GM23248 (cell line): ENCODE measurements at places on chromosomes 13 and 19. TPM values are rescaled to one million over a fixed set of nuclear protein-coding genes. Genes with fewer than 3 reads are reported as not detected.

The C1QTNF9B gene
- total RNA-seq = not detected in 2 replicates

The ADPRHL1 gene
- 1.4 and 2.2 TPM in 2 replicates for total RNA-seq

The CGB8 gene
- total RNA-seq = 4.5 TPM in 1 of 2 replicates, not detected in the other

The ATP8B3 gene
- 0.32 and 2.5 TPM in 2 replicates for total RNA-seq

The TMEM86B gene
- 0.63 and 2.4 TPM in 2 replicates for total RNA-seq

The ZNF433 gene
- total RNA-seq = 1.5 and 7.6 TPM in 2 replicates

The NUP58 gene
- total RNA-seq = 54.8 and 62.9 TPM in 2 replicates

The PSG7 gene
- not detected in 2 replicates for total RNA-seq

- H3K27me3 ChIP-seq = no peaks in the 10 kb centered on the region
- peak; percentile 45 for DNase-seq
- H3K4me1 ChIP-seq = peaks cover 10% of the 10 kb centered on the region; the same call in 1 of the 2 replicates
- H3K4me3 ChIP-seq = peak overlapping the region; percentile 84
- H3K27ac ChIP-seq = peak overlapping the region; percentile 38; the same call in 1 of the 2 replicates
Observed at GRCh38 chr19:46717716-46718143, 816 bp upstream of the PRKD2 start.

DNA sequence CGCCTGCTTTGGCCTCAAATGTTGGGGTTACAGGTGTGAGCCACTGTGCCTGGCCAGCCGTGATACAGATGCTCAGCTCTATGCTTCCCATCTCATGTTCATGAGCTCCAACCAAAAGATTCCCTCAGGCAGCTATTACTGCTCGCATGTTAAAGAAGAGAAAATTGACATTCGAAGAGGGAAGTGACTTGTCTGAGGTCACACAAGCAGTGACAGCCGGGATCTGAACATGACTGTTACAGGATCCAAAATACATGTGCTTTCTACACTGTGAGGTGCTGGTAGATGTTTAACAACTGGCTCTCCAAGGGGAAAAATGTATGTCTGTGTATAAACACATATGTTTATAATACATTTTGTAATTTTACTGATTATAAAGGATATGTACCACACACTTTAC is 11.3 kb downstream of the FPR1 start:
- no peaks in the 10 kb centered on the region for H3K4me1 ChIP-seq
- peaks cover 7% of the 10 kb centered on the region; the same call in 1 of the 2 replicates for H3K27me3 ChIP-seq
- H3K36me3 ChIP-seq = no peaks in the 10 kb centered on the region
- DNase-seq = no peak

DNA sequence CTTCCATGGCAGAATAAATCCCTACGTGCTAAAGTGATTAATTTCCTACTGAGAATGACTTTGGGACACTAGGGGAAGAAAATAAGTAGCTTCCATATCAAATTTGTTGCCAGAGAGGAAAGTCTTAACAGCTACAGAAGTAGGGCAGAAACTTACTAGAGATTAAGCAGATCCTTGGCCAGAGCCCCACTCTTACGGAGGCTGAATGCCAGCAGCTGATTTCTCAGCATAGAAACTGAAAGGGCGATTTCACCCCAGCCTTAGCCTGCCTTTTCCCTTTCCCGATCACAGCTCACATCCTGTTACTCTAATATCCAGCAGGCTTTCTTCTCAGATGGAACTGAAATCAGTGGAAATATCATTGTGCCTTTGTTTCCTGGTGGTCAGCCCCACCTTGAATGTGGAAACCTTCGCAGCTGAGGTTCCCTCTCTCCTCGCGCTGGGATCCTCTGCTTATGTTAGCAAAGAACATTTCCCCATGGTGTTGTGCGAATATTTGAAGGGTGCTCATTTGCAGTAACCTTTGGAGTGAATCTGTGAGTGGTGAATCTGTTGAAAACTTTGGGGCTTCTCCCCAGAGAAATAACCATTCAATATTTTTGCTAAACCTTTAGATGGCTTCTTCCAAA is 8.4 kb downstream of the FAM124A start:
- H3K4me3 ChIP-seq = peak overlapping the region; percentile 52; the same call in 1 of the 2 replicates
- H3K27ac ChIP-seq = no peak overlapping the region
- peaks cover 2% of the 10 kb centered on the region; the same call in 1 of the 2 replicates for H3K4me1 ChIP-seq

- H3K27me3 ChIP-seq = no peaks in the 10 kb centered on the region
- peaks cover 10% of the 10 kb centered on the region; the same call in 1 of the 2 replicates for H3K36me3 ChIP-seq
- peak overlapping the region; percentile 66; the same call in 1 of the 2 replicates for H3K27ac ChIP-seq
- H3K4me1 ChIP-seq = peaks cover 41% of the 10 kb centered on the region
- DNase-seq = peak; percentile 56
- peak overlapping the region; percentile 93 for H3K4me3 ChIP-seq
Observed at GRCh38 chr19:55676383-55676782, 1.4 kb downstream of the EPN1 start.

DNA sequence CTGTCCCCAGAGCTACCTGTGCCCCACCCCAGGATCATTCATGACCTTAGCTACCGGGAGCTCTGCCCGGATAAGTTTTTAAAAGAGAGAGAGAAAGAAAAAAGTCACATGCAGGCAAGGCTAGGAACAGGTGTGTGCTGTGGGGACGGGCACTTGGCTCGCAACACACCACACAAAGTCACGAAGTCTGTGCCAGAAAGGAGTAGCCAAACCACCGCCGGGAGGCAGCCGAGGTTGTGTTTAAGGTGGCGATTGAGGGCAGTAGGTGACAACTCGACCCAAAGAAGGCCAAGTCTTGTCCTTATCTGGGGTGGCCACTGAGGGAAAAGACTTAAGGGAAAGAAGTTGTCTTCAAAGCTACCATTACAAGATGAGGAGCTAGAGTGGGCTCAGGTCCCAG is 4.6 kb upstream of the TSHZ3 start:
- no peaks in the 10 kb centered on the region for H3K27me3 ChIP-seq
- no peak overlapping the region for H3K4me3 ChIP-seq
- H3K27ac ChIP-seq = no peak overlapping the region
- no peak for DNase-seq
- no peaks in the 10 kb centered on the region for H3K4me1 ChIP-seq
- H3K36me3 ChIP-seq = no peaks in the 10 kb centered on the region

- no peaks in the 10 kb centered on the region; the same call in 1 of the 2 replicates for H3K27me3 ChIP-seq
- H3K4me1 ChIP-seq = no peaks in the 10 kb centered on the region
- no peaks in the 10 kb centered on the region for H3K36me3 ChIP-seq
- H3K4me3 ChIP-seq = no peak overlapping the region
- no peak for DNase-seq
Observed at GRCh38 chr13:76175961-76176725, 540.0 kb downstream of the LMO7 start.

DNA sequence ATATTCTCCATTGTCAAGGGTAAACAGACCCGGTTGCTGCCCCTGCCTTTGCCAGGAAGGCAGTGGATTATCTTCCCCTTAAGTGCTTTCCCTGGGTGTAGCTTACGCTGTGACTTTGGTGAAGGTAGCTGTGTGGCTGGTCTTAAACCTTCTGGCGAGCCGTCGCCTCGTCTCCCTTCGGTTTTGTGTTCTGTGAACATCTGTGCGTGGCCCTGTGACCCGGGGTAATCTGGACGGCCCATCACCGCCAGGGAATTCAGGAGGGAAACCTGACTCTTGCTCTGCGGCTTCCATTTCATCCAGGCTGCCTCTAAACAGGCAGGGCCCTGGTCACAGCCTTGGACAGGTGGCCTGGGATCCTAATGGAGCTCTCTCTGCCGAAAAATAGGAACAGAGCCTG is 78.7 kb downstream of the SHISA2 start:
- no peak for DNase-seq
- no peaks in the 10 kb centered on the region for H3K36me3 ChIP-seq
- peaks cover 25% of the 10 kb centered on the region for H3K27me3 ChIP-seq
- H3K4me1 ChIP-seq = no peaks in the 10 kb centered on the region

DNA sequence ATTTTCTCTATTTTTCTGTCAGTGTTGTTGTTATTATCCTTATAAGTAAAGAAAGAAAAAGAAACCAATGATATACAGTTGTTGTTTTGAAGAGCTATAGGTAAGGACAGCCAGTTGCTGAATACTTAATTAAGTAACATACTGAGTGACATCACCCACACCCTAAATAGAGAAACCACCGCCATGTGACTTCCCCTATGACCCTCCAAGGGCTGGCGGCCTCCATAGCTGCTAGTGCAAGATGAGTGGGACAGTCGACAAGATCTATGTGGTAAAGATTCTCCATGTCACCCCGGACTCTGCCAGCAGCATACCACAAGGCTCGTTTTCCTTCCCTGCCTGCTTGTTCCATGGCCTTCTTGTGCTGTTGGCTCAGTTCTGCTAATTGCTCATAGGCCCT is 221.1 kb downstream of the DNAJC15 start:
- no peaks in the 10 kb centered on the region for H3K36me3 ChIP-seq
- H3K27me3 ChIP-seq = no peaks in the 10 kb centered on the region
- H3K4me1 ChIP-seq = peaks cover 23% of the 10 kb centered on the region
- DNase-seq = no peak
- peak overlapping the region; percentile 54; the same call in 1 of the 2 replicates for H3K27ac ChIP-seq
- no peak overlapping the region for H3K4me3 ChIP-seq

DNA sequence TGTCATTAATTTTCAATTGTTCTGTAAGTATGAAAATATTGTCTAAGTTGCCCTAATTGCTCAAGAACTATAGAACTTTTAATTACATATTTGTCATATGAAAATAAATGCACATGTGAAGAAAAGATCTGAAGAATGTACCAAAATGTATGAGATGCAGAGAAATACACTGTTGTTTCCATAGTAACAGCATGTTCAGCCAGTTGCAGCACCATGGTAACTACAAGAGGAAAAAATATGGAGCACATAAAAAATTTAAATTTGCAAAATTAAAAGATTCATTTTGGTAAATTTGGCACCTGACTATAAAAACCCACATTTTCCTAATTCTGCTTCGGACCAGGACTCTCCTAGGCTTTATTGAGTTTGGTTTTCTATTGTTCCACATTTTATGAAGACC is 1170.0 kb upstream of the MIR17HG start:
- H3K27ac ChIP-seq = no peak overlapping the region
- no peaks in the 10 kb centered on the region for H3K36me3 ChIP-seq
- no peaks in the 10 kb centered on the region for H3K4me1 ChIP-seq
- DNase-seq = no peak
- H3K4me3 ChIP-seq = no peak overlapping the region

DNA sequence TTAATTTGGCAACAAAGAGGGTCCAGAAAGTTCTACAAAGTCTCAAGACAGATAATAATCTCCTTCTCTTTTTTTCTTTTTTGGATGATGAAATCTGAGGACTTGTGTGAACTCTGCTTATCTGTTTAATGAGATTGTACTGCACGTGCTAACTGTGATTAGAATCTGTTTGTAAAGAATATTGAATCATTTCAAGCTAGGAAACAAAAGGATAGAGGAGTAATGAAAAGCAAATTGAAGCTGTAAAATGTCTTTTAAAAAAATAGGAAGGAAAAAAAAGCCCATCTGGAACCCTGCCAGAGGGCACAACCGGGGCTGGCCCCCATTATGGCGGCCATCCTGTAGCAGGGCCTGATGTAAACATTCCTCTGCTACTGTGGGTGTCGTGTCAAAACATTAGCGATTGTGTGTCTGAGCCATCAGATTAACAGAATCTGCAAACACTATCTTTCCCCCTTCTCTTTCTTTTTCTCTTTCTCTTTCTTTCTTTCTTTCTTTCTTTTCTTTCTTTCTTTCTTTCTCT is 83.0 kb downstream of the FLT1 start:
- no peak overlapping the region for H3K27ac ChIP-seq
- H3K27me3 ChIP-seq = no peaks in the 10 kb centered on the region
- H3K36me3 ChIP-seq = no peaks in the 10 kb centered on the region
- no peak for DNase-seq

DNA sequence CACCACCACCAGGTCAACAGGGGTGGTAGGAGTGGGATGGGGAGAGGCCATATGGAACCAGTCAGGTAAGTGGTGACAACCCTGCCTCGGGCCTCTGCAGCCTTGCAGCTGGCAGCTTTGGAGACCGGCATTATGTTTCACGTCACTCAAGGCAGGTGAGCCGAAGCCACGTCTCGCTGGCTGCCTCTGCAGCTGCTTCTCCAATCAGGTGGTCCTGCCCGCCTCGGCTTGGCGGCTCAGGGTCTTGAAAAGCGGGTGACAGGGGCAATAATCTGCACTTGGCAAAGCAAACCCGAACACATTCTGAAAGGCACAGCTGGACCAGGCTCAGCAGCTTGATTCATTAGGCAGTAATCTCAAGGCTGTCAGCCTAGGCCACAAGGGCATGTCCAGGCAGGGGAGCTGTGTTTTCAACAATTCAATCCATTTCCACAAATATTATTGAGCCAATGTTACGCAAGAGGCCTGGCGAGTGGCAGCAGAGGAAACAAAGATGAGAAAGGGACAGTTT is 77.4 kb upstream of the PCDH8 start:
- DNase-seq = no peak
- H3K27ac ChIP-seq = no peak overlapping the region
- no peak overlapping the region for H3K4me3 ChIP-seq
- H3K27me3 ChIP-seq = no peaks in the 10 kb centered on the region
- no peaks in the 10 kb centered on the region for H3K36me3 ChIP-seq

DNA sequence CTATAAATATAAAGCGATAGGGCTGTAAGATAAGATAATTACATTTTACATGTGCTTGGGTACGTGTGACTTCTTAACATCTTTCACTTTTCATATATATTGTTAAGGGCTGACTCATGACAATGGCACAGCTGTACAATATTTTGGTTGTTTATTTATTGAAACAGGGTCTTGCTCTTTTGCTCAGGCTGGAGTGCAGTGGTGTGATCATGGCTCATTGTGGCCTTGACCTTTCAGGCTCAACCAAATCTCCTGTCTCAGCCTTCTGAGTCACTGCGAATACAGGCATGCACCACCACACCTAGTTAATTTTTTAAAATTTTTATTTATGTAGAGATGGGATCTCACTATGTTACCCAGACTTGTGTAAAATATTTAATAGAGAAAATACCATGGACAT is 2532.4 kb upstream of the PCDH20 start:
- H3K36me3 ChIP-seq = no peaks in the 10 kb centered on the region
- no peak overlapping the region for H3K27ac ChIP-seq
- DNase-seq = no peak
- H3K27me3 ChIP-seq = no peaks in the 10 kb centered on the region
- no peak overlapping the region for H3K4me3 ChIP-seq
- H3K4me1 ChIP-seq = no peaks in the 10 kb centered on the region

GRCh38 chr19:853014-853585 is 997 bp downstream of the ELANE start:
- peaks cover 4% of the 10 kb centered on the region; the same call in 1 of the 2 replicates for H3K27me3 ChIP-seq
- no peak for DNase-seq
- H3K4me3 ChIP-seq = no peak overlapping the region
- 0 out of 2 replicates have a peak, but pooled peaks cover 4% of the 10 kb centered on the region for H3K4me1 ChIP-seq
- H3K36me3 ChIP-seq = no peaks in the 10 kb centered on the region

- H3K4me1 ChIP-seq = peaks cover 53% of the 10 kb centered on the region
- H3K36me3 ChIP-seq = no peaks in the 10 kb centered on the region
- peak; percentile 65 for DNase-seq
- H3K27me3 ChIP-seq = no peaks in the 10 kb centered on the region
- H3K27ac ChIP-seq = peak overlapping the region; percentile 67
- H3K4me3 ChIP-seq = peak overlapping the region; percentile 60
Observed at GRCh38 chr13:74128156-74128767, 5.9 kb downstream of the KLF12 start.
